ENCODE measurements at places on chromosomes 3 and 15. TPM values are rescaled to one million over a fixed set of nuclear protein-coding genes. Genes with fewer than 3 reads are reported as not detected.

The WDR93 gene
- polyA plus RNA-seq = 0.03 TPM

The SNX22 gene
- polyA plus RNA-seq = 0.05 TPM

The NMD3 gene
- polyA plus RNA-seq = 41.0 TPM

The TM4SF18 gene
- polyA plus RNA-seq = not detected

The MYNN gene
- 7.7 TPM for polyA plus RNA-seq

The GASK1A gene
- polyA plus RNA-seq = 0.20 TPM

The RPS17 gene
- polyA plus RNA-seq = 4,815 TPM

The LEO1 gene
- polyA plus RNA-seq = 7.3 TPM

The INO80 gene
- polyA plus RNA-seq = 4.0 TPM

The TMA7 gene
- polyA plus RNA-seq = 224 TPM

The CASR gene
- not detected for polyA plus RNA-seq

The CLRN1 gene
- not detected for polyA plus RNA-seq

The GPX1 gene
- 776 TPM for polyA plus RNA-seq

The ACP3 gene
- polyA plus RNA-seq = 0.48 TPM

The FEM1B gene
- 51.5 TPM for polyA plus RNA-seq

The CYFIP1 gene
- 73.3 TPM for polyA plus RNA-seq

The DPPA2 gene
- polyA plus RNA-seq = not detected

The CLEC3B gene
- 0.11 TPM for polyA plus RNA-seq

The RASGRP1 gene
- polyA plus RNA-seq = not detected

The PPARG gene
- 0.45 TPM for polyA plus RNA-seq

The NRG4 gene
- 0.62 TPM for polyA plus RNA-seq

The SH2D7 gene
- polyA plus RNA-seq = not detected

The TNFAIP8L3 gene
- polyA plus RNA-seq = 2.7 TPM

The TBC1D21 gene
- polyA plus RNA-seq = not detected

The EFL1 gene
- 38.0 TPM for polyA plus RNA-seq

The ATP13A5 gene
- polyA plus RNA-seq = not detected

The GP5 gene
- polyA plus RNA-seq = not detected

The RBP2 gene
- polyA plus RNA-seq = not detected

The ARHGEF26 gene
- polyA plus RNA-seq = 1.2 TPM

The ARGFX gene
- polyA plus RNA-seq = not detected

The CHRM5 gene
- 0.02 TPM for polyA plus RNA-seq

The SCG3 gene
- polyA plus RNA-seq = not detected

The SOX14 gene
- not detected for polyA plus RNA-seq

The SPINK8 gene
- polyA plus RNA-seq = not detected

The LSMEM2 gene
- polyA plus RNA-seq = 0.05 TPM
